ENCODE measurements at places on chromosomes 2 and 18. TPM values are rescaled to one million over a fixed set of nuclear protein-coding genes. Genes with fewer than 3 reads are reported as not detected.

The SCG2 gene
- 5.0 TPM for total RNA-seq

The ZNF804A gene
- total RNA-seq = 8.0 TPM

The FAM237A gene
- not detected for total RNA-seq

The KCNJ3 gene
- not detected for total RNA-seq

The PTPRN gene
- 4.9 TPM for total RNA-seq

The RTTN gene
- total RNA-seq = 26.3 TPM

The SPATA3 gene
- not detected for total RNA-seq

The GALNT14 gene
- 0.21 TPM for total RNA-seq

The RHOB gene
- total RNA-seq = 399 TPM

The PLA2R1 gene
- 1.9 TPM for total RNA-seq

The VWC2L gene
- not detected for total RNA-seq

The CRYGD gene
- not detected for total RNA-seq

The USP14 gene
- 38.9 TPM for total RNA-seq

The GPR75 gene
- total RNA-seq = 2.3 TPM

The RGPD3 gene
- total RNA-seq = 0.39 TPM

The NCKAP5 gene
- 1.2 TPM for total RNA-seq

GRCh38 chr2:231347081-231347480 is 48.4 kb upstream of the B3GNT7 start:
- H3K27ac ChIP-seq = no peak overlapping the region
- no peaks in the 10 kb centered on the region for H3K36me3 ChIP-seq
- H3K4me1 ChIP-seq = no peaks in the 10 kb centered on the region
- DNase-seq = no peak
- no peak overlapping the region for H3K4me3 ChIP-seq

GRCh38 chr2:128475427-128476211 is 157.0 kb upstream of the HS6ST1 start:
- no peak overlapping the region for H3K27ac ChIP-seq
- no peaks in the 10 kb centered on the region for H3K27me3 ChIP-seq
- H3K4me3 ChIP-seq = no peak overlapping the region
- peaks cover 12% of the 10 kb centered on the region for H3K4me1 ChIP-seq
- DNase-seq = peak; percentile 36

GRCh38 chr2:6741229-6741628 is 124.5 kb downstream of the CMPK2 start:
- H3K36me3 ChIP-seq = no peaks in the 10 kb centered on the region
- H3K27ac ChIP-seq = no peak overlapping the region
- no peak for DNase-seq
- no peaks in the 10 kb centered on the region for H3K27me3 ChIP-seq
- no peak overlapping the region for H3K4me3 ChIP-seq
- H3K4me1 ChIP-seq = no peaks in the 10 kb centered on the region

- H3K4me1 ChIP-seq = peaks cover 5% of the 10 kb centered on the region
- H3K4me3 ChIP-seq = no peak overlapping the region
- no peaks in the 10 kb centered on the region for H3K36me3 ChIP-seq
- DNase-seq = no peak
- no peak overlapping the region for H3K27ac ChIP-seq
- no peaks in the 10 kb centered on the region for H3K27me3 ChIP-seq
Measured at GRCh38 chr2:19653509-19653908, 248.3 kb downstream of the TTC32 start.

- H3K27me3 ChIP-seq = no peaks in the 10 kb centered on the region
- no peaks in the 10 kb centered on the region for H3K36me3 ChIP-seq
- no peak overlapping the region for H3K27ac ChIP-seq
- no peaks in the 10 kb centered on the region for H3K4me1 ChIP-seq
- H3K4me3 ChIP-seq = no peak overlapping the region
Measured at GRCh38 chr2:139613264-139613663, 833.1 kb upstream of the NXPH2 start.

- no peaks in the 10 kb centered on the region for H3K36me3 ChIP-seq
- DNase-seq = no peak
Measured at GRCh38 chr2:216911886-216912285, 52.0 kb upstream of the TNP1 start.

- no peaks in the 10 kb centered on the region for H3K4me1 ChIP-seq
- no peaks in the 10 kb centered on the region for H3K27me3 ChIP-seq
- no peak overlapping the region for H3K27ac ChIP-seq
Measured at GRCh38 chr2:126644630-126645191, 11.2 kb upstream of the GYPC start.

GRCh38 chr2:239263231-239263630 is 137.6 kb downstream of the HDAC4 start:
- no peaks in the 10 kb centered on the region for H3K27me3 ChIP-seq
- no peak for DNase-seq
- H3K4me3 ChIP-seq = no peak overlapping the region
- H3K27ac ChIP-seq = no peak overlapping the region
- H3K4me1 ChIP-seq = peaks cover 51% of the 10 kb centered on the region
- no peaks in the 10 kb centered on the region for H3K36me3 ChIP-seq

DNA sequence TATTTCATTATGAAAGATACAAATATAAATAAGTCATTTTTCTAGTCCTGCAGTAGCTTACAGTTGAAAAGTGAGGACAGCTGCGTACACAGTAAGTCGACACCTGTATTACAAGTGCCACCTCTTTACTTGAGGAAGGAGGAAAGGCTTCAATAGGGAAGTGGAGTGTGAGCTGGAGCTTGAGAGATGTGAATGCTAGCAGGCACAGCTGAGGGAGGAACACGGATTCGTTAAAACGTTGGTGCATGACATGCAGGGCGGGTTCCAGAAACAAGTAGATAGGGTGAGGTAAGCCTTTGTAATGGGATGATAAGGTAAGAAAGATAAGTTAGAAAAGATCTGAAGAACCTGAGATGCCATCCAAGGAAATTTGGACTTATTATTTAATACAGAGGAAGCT is 98.1 kb upstream of the CSRNP3 start:
- H3K27ac ChIP-seq = no peak overlapping the region
- H3K4me1 ChIP-seq = no peaks in the 10 kb centered on the region
- H3K27me3 ChIP-seq = no peaks in the 10 kb centered on the region
- DNase-seq = no peak
- H3K4me3 ChIP-seq = no peak overlapping the region

- no peaks in the 10 kb centered on the region for H3K27me3 ChIP-seq
- no peak overlapping the region for H3K4me3 ChIP-seq
- no peak for DNase-seq
- no peaks in the 10 kb centered on the region for H3K4me1 ChIP-seq
Measured at GRCh38 chr2:94993176-94994062, 32.1 kb upstream of the MAL start.

- H3K27me3 ChIP-seq = no peaks in the 10 kb centered on the region
- H3K27ac ChIP-seq = no peak overlapping the region
- H3K4me1 ChIP-seq = no peaks in the 10 kb centered on the region
- no peak for DNase-seq
- no peaks in the 10 kb centered on the region for H3K36me3 ChIP-seq
Measured at GRCh38 chr2:162706770-162707169, 131.8 kb downstream of the KCNH7 start.

DNA sequence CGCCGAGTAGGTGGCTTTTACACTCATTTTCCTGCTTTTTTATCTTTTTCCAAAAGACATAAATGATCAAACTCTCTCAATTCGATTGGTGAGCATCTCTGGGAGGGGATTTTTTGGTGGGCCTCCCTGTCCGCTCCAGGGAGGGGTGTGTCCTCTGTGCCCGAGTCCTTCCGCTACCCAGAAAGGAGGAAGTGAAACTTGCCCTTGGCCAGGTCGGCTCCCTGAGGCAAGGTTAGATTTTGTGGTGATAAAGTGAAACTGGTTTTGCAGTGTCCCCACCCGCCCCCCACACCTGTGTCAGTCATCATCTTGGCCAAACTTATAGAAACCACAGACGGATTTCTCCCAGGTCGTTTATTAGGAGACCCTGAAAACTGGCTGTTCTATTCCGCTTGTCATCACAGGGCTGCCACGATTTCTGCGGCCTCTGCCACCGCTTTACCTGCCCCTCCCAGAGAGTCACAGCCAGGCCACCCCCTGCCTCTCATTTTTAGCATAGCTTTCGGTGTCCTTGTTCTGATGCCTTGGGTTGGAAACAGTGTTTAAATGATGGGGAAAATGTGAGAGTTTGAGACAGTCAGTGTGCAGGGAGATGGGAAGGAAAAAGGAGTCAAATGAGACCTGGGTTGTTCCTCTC is 93.6 kb downstream of the SH3BP4 start:
- peaks cover 85% of the 10 kb centered on the region for H3K36me3 ChIP-seq
- DNase-seq = no peak
- no peak overlapping the region for H3K4me3 ChIP-seq
- peaks cover 34% of the 10 kb centered on the region for H3K4me1 ChIP-seq
- no peak overlapping the region for H3K27ac ChIP-seq

DNA sequence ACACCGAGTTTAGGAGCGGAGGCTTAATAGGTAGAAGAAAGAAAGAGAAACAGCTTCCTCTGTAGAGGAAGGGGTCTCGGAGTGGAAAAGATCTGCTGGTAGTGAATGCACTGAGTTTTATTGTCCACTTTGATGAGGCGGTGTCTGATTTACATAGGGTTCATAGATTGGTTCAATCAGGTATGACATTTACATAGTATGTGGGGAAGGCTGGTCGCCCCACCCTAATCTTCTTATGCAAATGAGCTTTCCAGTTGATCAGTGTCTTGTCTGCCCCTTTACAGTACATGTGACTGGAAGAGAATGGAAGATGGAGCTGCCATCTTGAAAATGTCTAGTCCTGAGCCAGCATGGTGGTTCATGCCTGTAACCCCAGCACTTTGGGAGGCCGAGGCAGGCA is 19.9 kb upstream of the CNOT11 start:
- no peaks in the 10 kb centered on the region for H3K36me3 ChIP-seq
- H3K4me3 ChIP-seq = no peak overlapping the region
- no peak for DNase-seq
- H3K27ac ChIP-seq = no peak overlapping the region

GRCh38 chr2:94759211-94759610 is 112.0 kb upstream of the TEKT4 start:
- DNase-seq = no peak
- H3K4me1 ChIP-seq = no peaks in the 10 kb centered on the region
- no peaks in the 10 kb centered on the region for H3K27me3 ChIP-seq

- H3K4me1 ChIP-seq = no peaks in the 10 kb centered on the region
- DNase-seq = no peak
- no peaks in the 10 kb centered on the region for H3K36me3 ChIP-seq
- no peak overlapping the region for H3K4me3 ChIP-seq
- H3K27ac ChIP-seq = no peak overlapping the region
Measured at GRCh38 chr2:29469516-29469915, 354.3 kb downstream of the CLIP4 start.

DNA sequence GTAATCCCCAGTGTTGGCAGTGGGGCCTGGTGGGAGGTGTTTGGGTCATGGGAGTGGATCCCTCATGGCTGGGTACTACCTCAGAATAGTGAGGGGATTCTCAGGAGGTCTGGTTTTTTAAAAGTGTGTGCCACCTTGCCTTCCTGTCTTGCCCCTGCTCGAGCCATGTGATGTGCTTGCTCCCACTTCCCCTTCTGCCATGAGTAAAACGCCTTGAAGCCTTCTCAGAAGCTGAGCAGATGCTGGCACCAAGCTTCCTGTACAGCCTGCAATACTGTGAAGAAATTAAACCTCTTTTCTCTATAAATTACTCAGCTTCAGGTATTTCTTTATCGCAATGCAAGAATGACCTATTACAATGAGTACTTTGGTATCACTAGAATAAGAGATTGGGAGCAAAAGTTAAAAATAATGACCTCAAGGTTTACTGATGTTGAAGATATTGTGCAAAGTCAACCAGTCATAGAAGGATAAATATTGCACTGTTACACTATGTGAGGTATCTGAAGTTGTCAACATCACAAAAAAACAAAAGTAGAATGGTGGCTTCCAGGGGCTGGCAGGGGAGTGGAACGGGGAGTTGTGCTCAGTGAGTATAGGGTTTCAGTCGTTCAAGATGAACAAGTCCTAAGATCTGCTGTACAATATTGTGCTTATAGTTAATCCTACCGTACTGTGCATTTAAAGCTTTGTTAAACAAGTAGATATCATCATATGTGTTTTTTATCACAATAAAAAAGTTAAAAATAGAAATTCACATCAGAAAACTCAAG is 938.3 kb upstream of the CNTNAP5 start:
- no peaks in the 10 kb centered on the region for H3K4me1 ChIP-seq
- no peak for DNase-seq
- no peaks in the 10 kb centered on the region for H3K27me3 ChIP-seq
- no peaks in the 10 kb centered on the region for H3K36me3 ChIP-seq
- no peak overlapping the region for H3K4me3 ChIP-seq
- H3K27ac ChIP-seq = no peak overlapping the region

DNA sequence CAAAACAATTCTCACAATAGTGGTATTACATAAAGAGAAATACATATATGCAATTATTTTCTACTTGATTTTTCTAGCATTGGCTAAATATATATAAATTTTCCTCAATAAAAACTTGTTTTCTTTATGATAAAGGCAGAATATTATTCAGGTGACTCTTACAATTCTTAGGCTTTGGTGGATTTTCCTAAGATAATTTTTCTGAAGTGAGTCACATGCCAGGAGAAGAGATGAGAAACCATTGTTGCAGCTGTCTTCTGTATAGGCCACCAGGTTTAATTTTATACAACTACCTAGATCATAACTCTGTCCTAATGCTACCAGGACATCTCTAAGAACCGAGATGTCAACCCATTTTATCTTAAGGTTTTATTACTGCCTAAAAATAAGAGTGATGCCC is 552.4 kb upstream of the CDH2 start:
- H3K27me3 ChIP-seq = no peaks in the 10 kb centered on the region
- DNase-seq = no peak
- H3K36me3 ChIP-seq = no peaks in the 10 kb centered on the region
- no peak overlapping the region for H3K27ac ChIP-seq
- H3K4me1 ChIP-seq = no peaks in the 10 kb centered on the region
- no peak overlapping the region for H3K4me3 ChIP-seq

GRCh38 chr2:96386470-96386869 is 50.9 kb downstream of the NCAPH start:
- DNase-seq = no peak
- H3K4me1 ChIP-seq = no peaks in the 10 kb centered on the region
- H3K27ac ChIP-seq = no peak overlapping the region
- no peak overlapping the region for H3K4me3 ChIP-seq
- H3K36me3 ChIP-seq = no peaks in the 10 kb centered on the region

DNA sequence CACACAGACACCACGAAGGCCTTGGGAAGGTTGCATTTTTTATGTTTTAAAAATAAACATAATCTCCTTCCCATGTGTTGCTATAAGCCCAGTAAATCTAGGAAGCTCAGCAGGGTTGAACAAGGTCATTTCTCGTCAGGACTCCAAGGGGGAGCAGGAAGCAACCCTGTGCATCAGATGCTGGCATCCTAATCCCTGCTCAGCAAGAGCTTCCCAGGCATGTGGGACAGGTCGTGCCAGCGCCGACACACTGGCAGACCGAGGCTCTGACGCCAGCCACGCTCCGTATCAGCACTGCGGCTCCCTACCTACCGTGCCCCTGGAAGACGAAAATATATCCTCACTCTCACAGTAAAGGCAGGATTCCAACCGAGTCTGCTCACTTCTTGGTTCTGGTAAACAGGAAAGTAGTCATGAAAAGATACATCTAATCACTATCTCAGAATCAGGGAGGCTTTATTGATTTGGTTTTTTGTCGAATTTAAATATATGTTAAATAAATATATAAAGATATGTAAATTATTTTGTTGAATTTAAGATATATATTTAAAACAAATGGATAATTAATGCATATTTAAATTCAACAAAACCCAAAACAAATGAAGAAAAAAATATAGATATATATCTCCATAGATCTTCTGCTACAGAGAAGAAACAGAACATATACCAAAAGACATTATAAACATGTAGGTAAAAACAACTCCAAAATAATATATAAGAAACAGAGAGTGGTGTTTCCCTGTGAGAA is 61.4 kb downstream of the TXNL1 start:
- no peaks in the 10 kb centered on the region for H3K36me3 ChIP-seq
- H3K27me3 ChIP-seq = no peaks in the 10 kb centered on the region
- DNase-seq = no peak

- H3K27ac ChIP-seq = no peak overlapping the region
- no peak for DNase-seq
- peaks cover 27% of the 10 kb centered on the region for H3K4me1 ChIP-seq
Measured at GRCh38 chr18:9866627-9867026, 19.1 kb upstream of the TXNDC2 start.
